Activated CD4-positive, alpha-beta T cell treated with anti-CD3 and anti-CD28 coated beads, Interleukin-2, amount 50 U/mL, for 4 hours (primary cell): ENCODE measurements at places on chromosomes 6 and 20.

DNA sequence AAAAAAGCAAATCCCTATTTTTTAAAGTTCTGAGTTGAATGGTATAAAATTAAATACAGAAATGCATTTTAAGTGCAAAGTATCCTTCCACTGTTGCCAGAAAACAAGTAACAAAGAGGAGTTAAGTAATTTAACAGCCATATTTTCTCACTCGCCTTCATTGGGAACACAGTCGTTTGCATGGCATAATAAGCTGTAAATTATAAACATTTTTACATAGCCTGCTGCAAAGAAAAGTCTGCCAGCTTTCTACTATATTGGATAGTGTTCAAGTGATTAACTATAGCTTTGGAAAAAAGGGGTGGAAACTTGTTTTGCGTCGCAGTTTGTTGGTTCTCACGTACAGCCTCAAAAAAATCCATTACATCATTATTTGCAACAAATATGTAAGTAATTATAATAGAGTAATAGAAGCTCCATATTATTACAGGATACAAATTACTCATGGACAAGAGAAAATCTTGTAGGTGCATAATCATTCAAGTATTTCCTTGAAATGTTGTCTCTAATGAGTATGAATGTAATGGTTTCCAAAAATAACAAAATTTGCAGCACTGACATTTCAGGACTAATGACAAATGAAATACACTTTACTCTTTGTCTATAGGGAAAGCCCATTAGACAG, 139.3 kb downstream of the PDSS2 start:
- no peak for DNase-seq

GRCh38 chr6:48765352-48765961, 654.5 kb upstream of the PTCHD4 start:
- no peak for DNase-seq

- no peak for DNase-seq
These were observed 77.8 kb downstream of the BMP7 start for GRCh38 chr20:57188576-57189079.

DNA sequence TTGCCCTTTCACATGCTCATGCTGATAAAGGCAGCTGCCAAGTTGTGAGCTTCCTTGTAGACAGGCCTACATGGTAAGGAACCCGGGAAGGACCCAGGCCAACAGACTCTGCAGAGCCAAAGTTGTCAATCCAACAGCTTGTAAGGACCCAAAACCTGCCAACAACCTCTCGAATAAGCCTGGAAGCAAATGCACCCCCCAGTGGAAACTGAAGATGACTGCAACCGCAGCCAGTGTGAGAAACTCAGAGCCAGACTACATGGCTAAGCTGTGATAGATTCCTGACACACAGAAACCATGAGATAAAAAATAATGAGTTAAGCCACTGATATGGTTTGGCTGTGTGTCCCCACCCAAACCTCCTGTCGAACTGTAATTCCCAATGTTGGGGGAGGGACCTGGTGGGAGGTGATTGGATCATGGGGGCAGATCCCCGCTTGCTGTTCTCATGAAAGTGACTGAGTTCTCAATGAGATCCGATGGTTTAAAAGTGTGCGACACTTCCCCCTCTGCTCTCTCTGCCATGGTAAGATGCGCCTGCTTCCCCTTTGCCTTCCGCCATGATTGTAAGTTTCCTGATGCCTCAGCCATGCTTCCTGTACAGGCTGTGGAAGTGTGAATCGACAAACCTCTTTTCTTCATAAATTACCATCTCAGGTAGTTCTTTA, 18.8 kb upstream of the CLPSL2 start:
- DNase-seq = no peak

DNA sequence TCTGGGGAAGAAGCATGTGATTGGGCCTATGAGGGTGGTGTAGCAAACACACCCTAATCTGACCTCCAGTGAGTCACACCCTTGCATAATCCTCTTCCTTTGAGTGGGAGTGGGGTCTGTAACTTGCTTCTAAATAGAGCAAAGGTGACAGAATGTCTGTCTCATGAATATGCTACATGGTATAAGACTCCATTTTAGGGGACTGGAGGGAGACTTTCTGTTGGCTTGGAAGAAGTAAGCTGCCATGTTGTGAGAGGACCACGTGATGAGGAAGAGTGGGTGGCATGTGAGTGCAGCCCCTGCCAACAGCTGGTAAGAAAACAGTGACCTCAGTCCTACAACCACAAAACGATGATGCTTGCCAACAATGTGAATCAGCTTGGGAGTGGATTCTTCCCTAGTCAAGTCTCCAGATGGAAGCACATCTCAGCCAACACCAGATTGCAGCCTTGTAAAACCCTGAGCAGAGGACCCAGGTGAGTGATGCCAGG, 3.7 kb downstream of the AK9 start:
- no peak for DNase-seq

GRCh38 chr6:125190667-125191066, 37.1 kb downstream of the TPD52L1 start:
- no peak for DNase-seq

GRCh38 chr6:23073821-23074220, 504.5 kb downstream of the HDGFL1 start:
- no peak for DNase-seq
